Psoas muscle (tissue), 8 donors: ENCODE measurements at places on chromosomes 4 and X. TPM values are rescaled to one million over a fixed set of nuclear protein-coding genes. Genes with fewer than 3 reads are reported as not detected.

NUDT10 gene
- 0.09 TPM for polyA plus RNA-seq

DCAF12L2 gene
- polyA plus RNA-seq, result 0.03 TPM

P2RY4 gene
- polyA plus RNA-seq, result 0.08 TPM

PHKA2 gene
- 5.9 TPM for polyA plus RNA-seq

TLR10 gene
- polyA plus RNA-seq, result not detected

DCAF12L1 gene
- not detected for polyA plus RNA-seq

GABRG1 gene
- polyA plus RNA-seq, result under 0.01 TPM

CLNK gene
- 0.01 TPM for polyA plus RNA-seq

SPIN2B gene
- polyA plus RNA-seq, result 5.8 TPM

HTN1 gene
- not detected for polyA plus RNA-seq

- no peaks in the 10 kb centered on the region for H3K36me3 ChIP-seq
- no peak for DNase-seq
- no peak overlapping the region for H3K4me3 ChIP-seq
- no peaks in the 10 kb centered on the region for H3K27me3 ChIP-seq
- peaks cover 14% of the 10 kb centered on the region for H3K4me1 ChIP-seq
Measured at GRCh38 chr4:83362492-83363329, 28.1 kb upstream of the HPSE start.

GRCh38 chrX:28010875-28011274 is 29.6 kb upstream of the DCAF8L1 start:
- H3K4me3 ChIP-seq, result no peak overlapping the region
- no peaks in the 10 kb centered on the region for H3K27me3 ChIP-seq
- H3K4me1 ChIP-seq, result no peaks in the 10 kb centered on the region
- no peak for DNase-seq
- H3K36me3 ChIP-seq, result no peaks in the 10 kb centered on the region
- H3K27ac ChIP-seq, result no peak overlapping the region

DNA sequence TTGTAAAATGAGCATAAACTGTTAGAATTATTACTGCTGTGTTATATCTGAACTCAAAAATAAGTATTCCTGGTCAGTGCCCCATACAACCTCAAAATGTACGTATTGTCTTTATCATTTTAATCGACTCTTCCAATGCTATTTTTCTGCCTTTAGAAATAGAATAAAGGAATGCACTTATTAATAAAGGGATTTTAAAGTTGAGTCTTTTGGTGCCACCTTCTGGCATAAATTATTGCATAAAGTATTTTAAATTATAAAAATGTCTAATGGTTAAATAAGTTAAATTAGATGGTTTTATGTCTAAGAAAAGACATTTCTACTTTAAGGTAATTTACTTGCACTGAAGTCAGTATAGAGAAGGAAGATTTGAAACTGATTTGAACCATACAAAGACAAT is 424.0 kb upstream of the NDST4 start:
- no peaks in the 10 kb centered on the region for H3K27me3 ChIP-seq
- no peaks in the 10 kb centered on the region for H3K36me3 ChIP-seq
- H3K4me3 ChIP-seq, result no peak overlapping the region

- no peaks in the 10 kb centered on the region for H3K36me3 ChIP-seq
- H3K27me3 ChIP-seq, result peaks cover 3% of the 10 kb centered on the region
- DNase-seq, result no peak
- no peaks in the 10 kb centered on the region for H3K4me1 ChIP-seq
- H3K27ac ChIP-seq, result no peak overlapping the region
- no peak overlapping the region for H3K4me3 ChIP-seq
Measured at GRCh38 chrX:69031181-69031580, 134.1 kb downstream of the PJA1 start.

DNA sequence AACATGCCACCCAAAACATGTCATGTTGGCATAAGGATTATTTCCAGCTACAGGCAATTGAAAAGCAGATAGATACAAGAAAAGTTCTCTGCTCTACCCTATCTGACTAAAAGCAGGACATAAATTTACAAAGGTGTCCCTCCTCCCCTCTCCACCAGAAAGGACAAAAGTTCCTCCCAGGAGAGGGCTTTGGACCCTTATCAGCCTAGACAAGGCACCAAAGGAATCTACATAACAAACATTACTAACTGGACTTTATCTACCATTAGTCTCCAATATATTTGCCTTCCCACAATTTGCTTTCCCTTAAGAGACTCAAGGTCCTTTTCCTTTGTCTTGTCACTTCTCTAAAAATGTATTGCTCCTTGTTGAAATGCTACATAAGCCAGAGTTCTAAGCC is 55.6 kb downstream of the ADGRA3 start:
- no peak overlapping the region for H3K4me3 ChIP-seq
- H3K36me3 ChIP-seq, result no peaks in the 10 kb centered on the region
- H3K4me1 ChIP-seq, result peaks cover 30% of the 10 kb centered on the region

- no peaks in the 10 kb centered on the region for H3K36me3 ChIP-seq
- no peak overlapping the region for H3K4me3 ChIP-seq
- no peak overlapping the region for H3K27ac ChIP-seq
- no peaks in the 10 kb centered on the region for H3K27me3 ChIP-seq
- DNase-seq, result no peak
Measured at GRCh38 chr4:99833756-99834155, 17.1 kb downstream of the DAPP1 start.

GRCh38 chrX:71626576-71626975 is 8.3 kb upstream of the CXCR3 start:
- no peak overlapping the region for H3K27ac ChIP-seq
- no peak for DNase-seq
- H3K4me1 ChIP-seq, result peaks cover 15% of the 10 kb centered on the region

GRCh38 chrX:22360129-22360528 is 87.4 kb downstream of the CBLL2 start:
- H3K4me1 ChIP-seq, result no peaks in the 10 kb centered on the region
- no peak overlapping the region for H3K27ac ChIP-seq
- H3K36me3 ChIP-seq, result no peaks in the 10 kb centered on the region
- H3K4me3 ChIP-seq, result no peak overlapping the region
- H3K27me3 ChIP-seq, result no peaks in the 10 kb centered on the region
- no peak for DNase-seq

GRCh38 chrX:95058815-95059214 is 1384.8 kb downstream of the FAM133A start:
- H3K27ac ChIP-seq, result no peak overlapping the region
- H3K4me1 ChIP-seq, result no peaks in the 10 kb centered on the region
- no peaks in the 10 kb centered on the region for H3K27me3 ChIP-seq
- no peak overlapping the region for H3K4me3 ChIP-seq
- no peak for DNase-seq

DNA sequence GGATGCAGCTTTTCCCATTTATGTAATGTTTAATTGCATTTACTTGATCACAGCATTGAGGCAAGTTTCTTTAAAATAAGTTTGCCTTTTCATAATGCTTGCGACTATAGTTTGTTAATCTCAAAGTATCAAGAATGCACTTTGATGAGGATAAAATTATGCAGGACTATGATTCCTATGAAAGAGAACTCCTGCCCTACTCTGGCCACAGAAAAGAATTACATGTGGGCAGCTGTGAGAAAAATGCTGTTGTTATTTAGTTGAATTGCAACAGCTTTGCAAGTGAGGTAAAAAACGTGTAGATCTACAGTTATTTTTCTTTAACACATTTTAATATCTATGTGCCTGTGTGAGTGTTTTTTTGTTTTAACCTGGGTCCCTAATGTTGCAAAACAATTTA is 12.5 kb upstream of the OSTC start:
- DNase-seq, result no peak
- no peaks in the 10 kb centered on the region for H3K4me1 ChIP-seq
- no peaks in the 10 kb centered on the region for H3K27me3 ChIP-seq
- no peak overlapping the region for H3K27ac ChIP-seq

GRCh38 chr4:7421356-7422150 is 13.2 kb downstream of the PSAPL1 start:
- no peaks in the 10 kb centered on the region for H3K4me1 ChIP-seq
- H3K4me3 ChIP-seq, result no peak overlapping the region
- no peaks in the 10 kb centered on the region for H3K27me3 ChIP-seq
- DNase-seq, result peak; percentile 46

GRCh38 chr4:29002151-29002550 is 1718.0 kb upstream of the PCDH7 start:
- no peak for DNase-seq
- H3K36me3 ChIP-seq, result no peaks in the 10 kb centered on the region
- H3K4me3 ChIP-seq, result no peak overlapping the region
- H3K27ac ChIP-seq, result no peak overlapping the region

DNA sequence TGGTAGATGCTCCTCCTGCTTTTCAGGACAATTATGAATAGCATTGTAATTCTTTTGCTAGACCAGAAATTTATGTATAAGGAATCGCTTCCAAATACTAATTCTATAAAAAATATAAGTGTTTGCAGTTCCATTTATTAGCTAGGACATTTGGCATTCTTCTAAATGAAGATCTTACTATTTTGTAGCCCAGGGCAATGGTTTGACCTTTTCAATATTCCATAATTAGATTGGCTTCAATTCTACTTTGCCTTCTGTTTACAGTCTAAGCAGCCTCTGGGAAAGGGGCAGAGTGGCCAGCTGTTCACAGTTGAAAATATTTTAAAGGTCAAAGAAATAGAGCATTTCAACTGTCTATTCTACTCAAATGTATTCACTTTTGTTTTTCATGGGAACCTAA is 912.1 kb upstream of the GRIA3 start:
- H3K27ac ChIP-seq, result no peak overlapping the region
- H3K4me1 ChIP-seq, result no peaks in the 10 kb centered on the region
- H3K4me3 ChIP-seq, result no peak overlapping the region

- peaks cover 20% of the 10 kb centered on the region for H3K4me1 ChIP-seq
- DNase-seq, result no peak
- H3K27ac ChIP-seq, result peak overlapping the region; percentile 90
- no peaks in the 10 kb centered on the region for H3K36me3 ChIP-seq
- H3K4me3 ChIP-seq, result peak overlapping the region; percentile 62
- no peaks in the 10 kb centered on the region for H3K27me3 ChIP-seq
Measured at GRCh38 chrX:153706799-153707198, 17.4 kb downstream of the BCAP31 start.

DNA sequence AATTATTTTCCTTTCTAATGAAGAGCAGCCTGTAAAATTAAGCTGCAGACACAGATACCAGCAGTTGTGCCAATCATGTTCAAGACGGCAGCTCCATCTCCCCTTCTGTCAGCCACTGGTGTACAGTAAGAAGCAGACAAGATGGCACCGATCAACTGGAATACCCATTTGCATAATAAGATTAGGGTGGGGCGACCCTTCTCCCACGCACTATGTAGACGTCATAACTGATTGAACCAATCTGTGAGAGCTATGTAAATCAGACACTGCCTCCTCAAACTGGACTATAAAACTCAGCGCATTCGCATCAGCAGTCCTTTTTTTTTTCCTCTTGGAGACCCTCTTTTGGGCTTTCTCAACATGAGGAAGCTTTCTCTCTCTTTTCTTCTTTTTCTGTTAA is 40.4 kb upstream of the INTS6L start:
- no peaks in the 10 kb centered on the region for H3K27me3 ChIP-seq
- H3K4me1 ChIP-seq, result no peaks in the 10 kb centered on the region
- H3K36me3 ChIP-seq, result no peaks in the 10 kb centered on the region
- H3K4me3 ChIP-seq, result no peak overlapping the region
- no peak for DNase-seq

DNA sequence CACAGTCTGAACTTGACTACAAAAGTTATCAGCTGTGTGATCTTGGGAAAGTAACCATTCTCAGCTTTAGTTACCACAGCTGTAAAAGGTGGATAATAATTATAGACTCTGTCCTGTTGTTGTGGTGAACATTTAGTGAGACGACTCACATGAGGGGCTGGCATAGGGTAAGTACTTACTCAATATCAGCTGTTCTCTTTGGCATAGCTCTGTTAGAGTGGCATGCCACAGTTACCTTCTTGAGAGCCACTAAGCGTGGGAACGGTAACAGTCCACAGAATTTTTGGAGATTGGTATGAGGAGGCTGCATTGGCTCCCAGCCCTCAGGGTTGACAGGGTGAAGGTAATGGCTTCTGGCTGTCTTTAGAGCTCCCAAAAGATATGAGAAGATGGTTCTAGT is 13.2 kb upstream of the HAND2 start:
- peaks cover 9% of the 10 kb centered on the region for H3K27me3 ChIP-seq
- H3K4me1 ChIP-seq, result peaks cover 4% of the 10 kb centered on the region
- no peaks in the 10 kb centered on the region for H3K36me3 ChIP-seq
- H3K27ac ChIP-seq, result no peak overlapping the region
